ENCODE measurements at places on chromosomes 13 and 19.

DNA sequence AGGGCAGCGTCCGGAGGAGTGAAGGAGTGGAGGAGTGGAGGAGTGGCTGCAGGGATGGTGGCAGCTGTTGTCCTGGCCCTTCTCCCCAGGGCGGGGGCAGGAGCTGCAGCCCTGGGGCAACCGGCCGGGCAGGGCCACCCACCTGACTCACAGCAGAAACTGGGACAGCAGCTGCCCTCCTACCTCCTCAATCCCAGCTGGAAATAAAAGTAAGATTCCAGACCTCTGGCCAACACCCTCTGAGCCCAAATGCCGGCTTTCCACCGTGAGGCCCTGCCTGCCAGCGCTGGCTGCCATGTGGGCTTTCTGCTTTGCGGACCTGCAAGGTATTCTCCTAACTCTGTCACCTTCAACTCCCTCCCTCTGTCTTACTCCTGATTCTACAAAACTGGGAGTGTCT is 3.3 kb upstream of the CLPP start:
- DNase-seq = no peak

GRCh38 chr13:44197791-44198770 is 175.5 kb upstream of the SERP2 start:
- DNase-seq = peak; percentile 34

GRCh38 chr19:3080286-3080685 is 13.9 kb upstream of the GNA11 start:
- no peak for DNase-seq

DNA sequence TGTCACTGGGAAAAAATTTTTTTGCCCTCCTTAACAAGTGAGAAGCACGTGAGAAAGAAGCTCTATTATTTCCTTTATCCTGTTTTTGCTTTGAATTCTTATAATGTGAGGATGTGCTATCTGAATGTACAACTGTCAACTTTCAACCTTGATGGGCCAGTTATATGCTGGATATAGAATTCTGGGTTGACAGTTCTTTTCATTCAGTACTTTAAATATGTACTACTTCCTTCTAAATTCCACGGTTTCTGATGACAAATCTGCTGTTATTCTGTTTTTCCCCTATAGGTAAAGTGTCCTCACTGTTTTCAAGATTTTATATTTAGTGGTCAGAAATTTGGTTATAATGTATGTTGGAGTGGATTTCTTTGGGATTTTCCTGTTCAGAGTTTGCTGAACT is 29.9 kb downstream of the ZDHHC20 start:
- DNase-seq = no peak

DNA sequence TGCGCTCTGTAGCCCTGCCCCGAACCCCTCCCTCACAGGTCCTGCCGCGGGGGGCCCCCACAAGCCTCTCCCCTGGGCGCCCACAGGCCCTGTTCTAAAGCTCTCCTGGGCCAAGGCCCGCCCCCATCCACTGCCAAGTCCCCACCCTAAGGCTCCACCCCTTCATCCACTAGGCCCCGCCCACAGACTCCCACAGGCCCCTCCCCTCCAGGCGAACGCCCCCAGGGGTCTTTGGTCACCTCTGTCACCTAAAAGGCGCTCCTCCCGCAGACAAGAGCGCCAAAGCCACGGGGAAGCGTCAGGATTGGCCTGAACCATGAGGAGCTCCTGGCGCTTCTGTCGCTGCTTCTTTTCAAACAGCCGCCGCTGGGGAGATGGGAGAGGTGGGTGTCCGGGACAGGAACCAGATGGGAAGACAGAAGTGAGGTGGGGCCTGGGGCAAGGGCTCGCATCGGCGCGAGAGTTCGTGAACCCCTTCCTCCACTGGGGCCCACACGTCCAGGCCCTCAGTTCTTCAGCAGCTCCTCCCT is 2.3 kb downstream of the TULP2 start:
- no peak for DNase-seq

- no peak for DNase-seq
Measured at GRCh38 chr19:3866910-3867638, 1.8 kb downstream of the ZFR2 start.

- DNase-seq = no peak
Measured at GRCh38 chr19:8457209-8457608, 12.4 kb downstream of the HNRNPM start.

DNA sequence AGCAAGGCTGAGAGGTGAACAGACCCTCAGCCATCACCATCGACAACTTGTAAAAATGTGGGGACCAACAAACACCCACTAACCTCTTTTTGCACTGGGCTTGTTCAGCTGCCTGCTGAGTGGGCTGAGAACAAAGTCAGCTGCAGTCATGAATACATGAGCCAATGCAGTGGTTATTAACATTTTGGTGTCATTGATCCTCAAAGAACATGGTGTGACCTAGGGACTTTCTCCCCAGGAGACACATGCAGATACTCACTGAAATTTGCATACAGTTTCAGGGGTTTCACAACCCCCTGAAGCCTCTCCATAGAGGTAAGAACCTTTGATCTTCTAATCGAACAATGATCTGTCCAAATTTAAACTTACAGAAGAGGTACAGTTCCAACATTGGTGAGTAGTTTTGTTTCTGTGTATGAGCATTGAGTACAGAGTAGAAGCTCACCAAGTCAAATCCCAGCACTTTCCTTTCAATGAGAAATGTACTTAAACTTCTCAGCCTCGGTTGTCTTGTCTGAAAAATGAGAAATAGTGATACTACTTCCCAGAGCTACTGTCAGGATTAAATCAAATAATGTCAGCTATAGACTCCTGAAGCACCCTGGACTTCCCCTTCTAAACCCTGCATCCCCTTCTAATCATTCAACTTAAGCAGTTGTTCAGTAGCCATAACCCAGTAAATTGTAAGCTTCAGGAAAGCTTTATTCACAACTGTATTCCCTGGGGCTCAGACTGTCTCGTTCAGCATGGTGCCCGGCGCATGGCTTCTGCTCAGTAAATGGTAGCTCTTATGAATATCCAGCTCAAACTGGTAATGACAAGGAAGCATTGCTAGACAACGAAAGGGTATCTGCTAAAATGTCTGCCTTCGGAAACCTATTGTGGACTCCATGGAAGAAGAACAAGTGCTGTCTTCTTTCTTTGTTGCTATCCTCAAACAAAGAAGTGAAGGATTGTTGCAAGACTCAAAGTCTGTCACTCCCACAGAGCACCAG is 148.7 kb downstream of the FOXO1 start:
- no peak for DNase-seq

DNA sequence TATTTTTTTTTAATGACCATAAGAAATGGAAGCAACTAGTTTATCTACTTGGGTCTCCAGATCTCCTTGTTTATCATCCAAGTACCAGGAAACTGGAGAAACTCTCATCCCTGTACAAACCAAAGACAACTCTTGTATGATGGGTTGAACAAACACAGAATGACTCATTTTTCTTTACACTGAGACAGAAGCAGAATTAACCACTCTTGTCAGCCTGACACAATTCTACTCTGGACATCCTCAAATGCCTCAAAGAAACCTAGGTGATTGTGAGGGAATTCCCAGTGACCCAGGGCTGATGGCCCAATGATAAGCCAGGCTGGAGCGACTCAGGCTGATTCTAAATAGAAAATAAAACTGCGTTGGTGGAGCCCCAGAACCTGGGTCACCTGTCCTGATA is 151.5 kb downstream of the ZNF737 start:
- DNase-seq = no peak

DNA sequence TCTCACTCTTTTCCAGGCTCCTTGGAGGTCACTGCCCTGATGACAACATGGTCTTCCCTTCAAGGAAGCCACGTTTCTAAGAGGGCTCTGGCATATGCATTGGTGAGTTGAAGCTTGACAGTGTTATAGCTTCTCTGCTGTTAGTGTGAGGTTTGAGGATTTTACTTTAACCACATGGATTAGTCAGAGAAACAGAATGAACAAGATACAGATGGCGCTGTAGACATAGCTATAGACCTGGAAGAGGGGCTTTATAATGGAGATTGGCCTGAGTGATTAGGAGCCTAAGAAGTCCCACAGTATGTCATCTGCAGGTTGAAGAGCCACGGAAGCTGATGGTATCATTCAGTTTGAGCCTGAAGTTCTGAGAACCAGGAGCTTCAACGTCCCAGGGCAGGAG is 18.4 kb upstream of the URI1 start:
- DNase-seq = no peak

DNA sequence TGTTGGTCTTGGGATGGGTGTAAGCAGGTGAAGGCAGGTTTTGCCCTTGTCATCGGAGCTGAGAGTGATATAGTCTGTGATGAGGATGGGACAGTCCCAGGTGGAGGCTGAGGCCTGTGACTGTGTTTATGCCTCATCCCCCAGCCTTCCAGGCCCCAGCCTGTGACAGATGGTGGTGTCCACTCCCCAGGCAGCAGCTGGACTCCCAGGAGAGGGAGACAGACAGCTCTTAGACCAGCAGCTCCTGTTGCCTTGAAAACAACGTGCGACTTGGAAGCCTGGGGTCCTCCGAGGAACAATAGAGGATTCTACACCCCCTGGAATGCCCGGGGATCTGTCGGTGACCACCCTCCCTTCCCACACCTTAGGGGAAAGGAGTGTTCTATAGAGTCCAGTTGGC is 63.8 kb downstream of the CHST8 start:
- DNase-seq = no peak

DNA sequence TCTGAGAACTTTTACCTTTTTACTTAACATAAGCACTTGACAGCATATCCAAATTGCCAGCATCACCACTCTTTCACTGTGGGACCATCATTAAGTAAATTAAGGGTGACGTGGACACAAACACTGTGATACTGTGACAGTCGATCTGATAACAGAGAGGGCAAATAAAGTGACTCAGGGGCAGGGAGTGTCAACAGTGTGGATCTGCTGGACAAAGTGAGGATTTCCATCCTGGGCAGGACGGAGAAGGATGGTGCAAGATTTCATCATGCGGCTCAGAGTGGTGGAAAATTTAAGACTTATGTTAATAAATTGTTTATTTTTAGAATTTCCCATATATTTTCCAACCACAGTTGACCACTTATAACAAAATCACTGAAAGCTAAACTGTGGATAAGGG is 60.0 kb upstream of the WDFY2 start:
- DNase-seq = no peak

DNA sequence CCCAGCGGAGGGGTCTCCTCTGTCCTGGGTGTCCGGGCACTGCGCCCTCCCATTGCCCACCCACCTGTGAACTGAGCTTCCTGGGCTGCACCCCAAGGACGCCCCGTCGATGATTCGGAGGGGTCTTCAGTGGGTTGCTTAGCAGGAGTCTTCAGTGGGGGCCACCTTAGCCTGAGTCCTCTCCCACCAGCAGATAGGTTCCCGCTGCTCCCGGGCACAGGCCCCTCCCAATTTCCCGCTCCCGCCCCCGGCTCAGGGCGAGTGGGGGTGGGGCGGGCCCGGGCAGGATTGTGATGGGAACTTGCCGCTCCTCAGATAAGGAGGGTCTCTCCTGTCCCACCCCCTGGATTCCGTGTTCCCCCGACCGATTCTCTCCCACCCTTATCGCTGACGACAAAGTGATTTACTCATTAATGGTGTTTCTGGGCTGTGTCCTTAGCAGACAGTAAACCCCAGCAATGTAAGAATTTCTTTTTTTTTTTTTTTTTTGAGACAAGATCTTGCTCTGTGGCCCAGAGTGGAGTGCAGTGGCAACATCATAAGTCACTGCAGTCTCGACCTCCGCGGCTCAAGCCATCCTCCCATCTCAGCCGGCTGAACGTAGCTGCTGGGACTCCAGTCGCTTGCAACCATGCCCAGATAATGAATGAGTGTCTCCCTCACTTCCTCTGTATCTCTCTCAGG is 655 bp upstream of the S1PR5 start:
- DNase-seq = no peak

DNA sequence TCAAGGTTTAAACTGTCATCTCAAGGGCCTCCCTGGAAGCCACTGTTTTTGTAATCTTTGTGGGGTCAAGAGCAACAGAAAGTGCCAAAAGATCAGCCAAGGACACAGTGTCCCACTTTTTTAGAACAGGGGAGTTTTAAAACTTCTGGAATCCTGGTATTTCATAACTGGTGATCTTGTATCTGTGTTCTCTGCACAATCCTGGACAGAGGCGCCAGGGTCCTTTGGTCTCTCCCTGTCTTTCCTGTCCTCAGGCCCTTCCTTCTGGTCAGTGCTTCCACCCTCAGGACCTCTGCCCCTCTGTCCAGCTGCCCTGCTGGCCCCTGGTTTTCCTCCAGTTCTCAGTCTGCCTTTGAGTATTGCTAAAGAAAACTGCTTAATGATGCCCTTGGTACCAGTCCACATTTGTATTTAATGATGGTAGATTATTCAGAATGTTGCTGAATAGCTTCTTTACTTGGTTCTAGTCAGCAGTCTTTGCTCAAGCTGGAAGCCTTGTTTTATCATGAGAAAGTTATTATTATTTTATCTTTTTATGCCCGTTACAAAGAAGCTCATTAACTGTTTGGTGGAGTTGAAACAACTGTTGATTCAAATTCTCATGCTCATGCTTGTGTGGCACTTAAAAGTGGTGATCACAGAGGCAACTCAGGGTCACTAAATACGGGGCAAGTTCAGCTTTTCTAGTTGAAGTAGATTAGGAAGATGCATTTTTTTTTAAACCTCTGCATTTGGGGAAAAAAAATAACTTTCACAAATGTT is 47.5 kb downstream of the WASF3 start:
- DNase-seq = no peak

GRCh38 chr13:27440408-27440807 is 10.0 kb downstream of the MTIF3 start:
- no peak for DNase-seq

- DNase-seq = no peak
Measured at GRCh38 chr19:53892981-53893325, 11.0 kb downstream of the PRKCG start.

GRCh38 chr13:107992542-107992941 is 222.8 kb downstream of the LIG4 start:
- no peak for DNase-seq

DNA sequence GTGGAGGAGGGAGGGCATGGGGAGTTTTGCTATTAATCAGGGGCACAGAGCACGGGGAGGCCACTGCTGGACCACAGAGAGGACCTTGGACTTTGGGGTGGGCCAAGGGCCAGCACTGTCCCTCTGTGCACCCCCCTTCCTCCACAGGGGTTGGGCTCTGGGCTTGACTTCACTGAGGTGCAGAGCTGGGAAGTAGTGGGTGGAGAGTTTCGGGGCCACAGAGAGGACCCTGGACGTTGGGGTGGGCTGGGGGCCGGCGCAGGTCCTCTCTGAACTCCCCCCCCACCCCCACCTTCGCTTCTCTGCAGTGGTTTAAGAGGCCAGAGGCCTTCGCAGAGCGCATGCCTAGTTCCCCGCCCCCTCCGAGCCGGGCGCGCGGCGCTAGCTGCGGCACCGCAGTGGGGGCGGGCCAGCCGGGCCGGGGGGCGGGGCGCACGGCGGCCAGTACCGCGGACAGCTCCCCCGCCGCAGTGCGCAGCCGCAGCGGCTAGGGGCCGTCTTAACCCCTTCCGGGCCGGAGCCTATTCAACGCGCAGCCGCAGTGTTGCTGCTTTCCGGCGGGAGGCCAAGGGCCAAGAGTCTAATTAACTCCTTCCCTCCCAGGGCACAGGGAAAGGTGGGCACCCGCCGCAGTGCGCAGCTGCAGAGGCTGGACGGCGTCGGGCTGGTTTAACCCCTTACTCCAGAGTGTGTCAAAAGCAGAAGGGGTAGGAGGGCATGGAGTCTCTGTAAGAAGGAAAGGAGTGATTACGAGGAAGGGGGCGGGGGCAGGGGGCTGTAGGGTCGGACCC is 3.7 kb downstream of the KCNC3 start:
- DNase-seq = peak; percentile 60
